ENCODE measurements at places on chromosomes 6 and 20.

GRCh38 chr6:43897571-43898302 is 127.7 kb downstream of the VEGFA start:
- no peak for DNase-seq

- no peak for DNase-seq
Measured at GRCh38 chr6:26170181-26170580, 83.0 kb downstream of the HFE start.

- DNase-seq: no peak
Measured at GRCh38 chr6:4655196-4656025, 120.8 kb upstream of the CDYL start.

- DNase-seq: no peak
Measured at GRCh38 chr20:24017458-24017755, 28.8 kb upstream of the GGTLC1 start.
